MM.1S (cell line): ENCODE measurements at places on chromosomes 6 and 20.

GRCh38 chr20:41411391-41411847 is 44.8 kb upstream of the EMILIN3 start:
- peak; percentile 79 for DNase-seq

GRCh38 chr6:142827991-142828390 is 117.0 kb downstream of the HIVEP2 start:
- DNase-seq: no peak

GRCh38 chr20:8361006-8361652 is 229.1 kb downstream of the PLCB1 start:
- DNase-seq: no peak

GRCh38 chr6:13511913-13512717 is 24.7 kb upstream of the GFOD1 start:
- no peak for DNase-seq

DNA sequence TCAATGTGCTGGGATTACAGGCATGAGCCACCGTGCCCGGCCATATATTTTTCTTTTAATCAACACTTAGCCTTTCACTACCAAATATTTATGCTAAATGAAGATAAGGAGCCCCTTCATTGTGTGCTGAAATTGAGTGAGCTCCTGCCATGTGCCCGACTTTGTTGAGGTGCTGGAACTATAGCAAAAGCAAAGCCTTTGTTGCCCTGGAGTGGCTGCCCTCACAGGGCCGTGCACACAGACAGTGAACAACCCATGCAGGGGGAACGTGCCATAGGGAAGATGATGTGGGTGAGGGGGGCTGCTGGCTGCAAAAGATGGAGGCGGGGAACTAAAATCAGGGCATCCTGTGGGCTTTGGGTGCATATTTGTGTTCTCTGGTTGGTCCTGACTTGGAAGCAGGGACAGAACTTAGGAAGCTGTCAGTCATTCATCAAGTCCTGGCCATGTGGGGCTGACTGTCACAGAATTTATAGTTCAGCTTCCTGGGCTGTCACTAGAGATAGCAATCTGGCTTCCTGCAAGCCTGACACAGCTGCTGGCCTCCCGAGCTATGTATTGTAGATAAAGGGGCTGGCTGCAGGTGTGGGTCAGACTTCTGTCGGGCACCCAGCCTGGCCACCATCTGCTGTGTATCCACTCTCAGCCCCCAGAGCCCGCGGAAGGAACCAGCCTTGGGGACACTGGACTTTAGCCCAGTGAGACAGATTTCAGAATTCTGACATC is 56.8 kb upstream of the MPC1 start:
- DNase-seq: no peak

DNA sequence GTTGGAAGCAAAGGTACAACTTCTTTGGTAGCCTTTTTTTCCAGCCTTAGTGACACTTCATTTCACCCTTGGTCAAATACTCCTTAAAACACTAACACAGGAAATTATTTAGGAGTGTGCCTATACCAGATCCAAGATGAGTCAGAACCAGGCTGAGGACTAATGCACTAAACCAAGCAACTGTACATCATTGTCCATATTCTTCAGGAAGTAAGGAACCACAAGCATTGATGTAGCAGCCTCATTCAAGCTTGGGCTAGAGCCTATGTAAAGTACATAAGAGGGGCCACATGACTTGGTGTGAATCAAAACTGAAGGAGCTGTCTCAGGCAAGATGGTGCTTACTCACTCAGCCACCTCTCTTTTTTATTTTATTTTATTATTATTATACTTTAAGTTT is 20.7 kb upstream of the ADGB start:
- DNase-seq: no peak

GRCh38 chr20:35661053-35661452 is 3.6 kb downstream of the CPNE1 start:
- DNase-seq: peak; percentile 22

GRCh38 chr20:33252460-33252859 is 16.7 kb downstream of the BPIFA1 start:
- DNase-seq: no peak

DNA sequence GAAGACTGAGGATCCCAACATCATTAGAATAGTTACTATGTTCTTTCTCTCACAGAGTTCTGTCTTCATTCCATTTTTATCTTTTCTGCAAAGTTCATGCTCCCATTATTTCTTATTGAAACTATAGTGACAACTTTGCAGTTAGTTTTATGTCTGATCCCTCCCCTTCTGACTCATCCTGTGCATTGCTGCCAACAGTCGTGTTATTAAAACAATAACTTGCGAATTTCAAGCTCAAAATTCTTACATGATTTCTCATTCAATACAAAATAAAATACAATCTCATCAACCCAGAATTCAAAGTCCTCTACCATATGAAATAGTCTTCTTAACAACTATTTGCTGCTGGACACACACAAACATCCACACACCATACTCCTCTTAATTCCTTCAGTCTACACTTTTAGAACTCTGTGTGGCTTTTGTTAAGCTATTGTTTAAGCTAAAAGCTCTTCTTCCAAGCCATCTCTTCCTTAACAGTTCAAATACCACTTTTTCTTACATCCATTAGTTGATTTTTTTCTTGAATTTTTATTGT is 261.4 kb upstream of the IRAK1BP1 start:
- DNase-seq: no peak

DNA sequence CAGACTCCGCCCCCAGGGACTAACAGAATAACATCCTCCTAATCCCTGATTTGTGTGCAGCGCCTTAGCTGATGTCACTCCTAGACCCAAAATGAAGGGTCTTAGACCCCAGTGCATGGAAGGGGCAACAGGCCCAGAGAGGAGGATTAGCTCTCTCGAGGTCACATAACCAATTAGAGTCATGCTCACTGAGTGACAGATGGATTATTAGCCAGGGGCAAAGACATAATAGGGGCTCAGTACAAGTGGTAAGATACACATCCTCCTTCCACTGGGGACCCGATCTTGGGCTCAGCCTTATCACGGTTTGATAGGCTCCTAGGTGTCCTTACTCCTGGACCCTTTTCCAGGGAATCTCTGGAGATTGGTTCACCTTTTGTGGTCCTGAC is 858 bp downstream of the TP53INP2 start:
- no peak for DNase-seq

DNA sequence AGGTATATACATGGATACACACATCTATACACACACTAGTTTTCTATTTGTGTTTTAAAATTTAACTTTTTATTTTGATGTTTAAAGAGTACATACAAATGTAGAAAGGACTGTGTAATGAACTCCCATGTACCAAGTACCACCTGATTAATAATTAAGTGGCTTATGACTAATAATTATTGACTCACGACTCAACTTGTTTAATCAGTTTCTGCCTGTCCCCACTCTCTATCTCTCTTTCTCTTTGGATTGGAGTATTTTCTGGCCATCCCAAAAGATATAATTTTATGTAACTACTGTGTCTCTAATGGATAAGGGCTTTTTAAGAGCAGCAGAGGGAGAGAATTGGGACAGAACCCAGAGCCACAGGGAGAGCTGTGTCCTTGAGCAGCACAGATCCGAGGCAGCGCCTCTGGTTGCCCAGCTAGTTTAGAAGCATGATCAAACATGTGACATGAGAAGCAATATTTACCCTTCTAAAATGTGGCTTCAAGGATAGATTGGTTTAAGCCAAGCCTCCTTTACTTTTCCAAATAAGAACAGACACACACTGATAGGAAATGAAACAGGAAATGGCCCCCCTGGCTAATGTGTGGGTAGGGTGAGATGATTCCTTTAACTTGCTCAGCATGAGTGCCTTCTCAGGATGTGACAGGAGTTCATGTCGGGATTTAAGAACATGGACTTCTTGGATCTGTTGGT is 81.0 kb downstream of the ERMARD start:
- no peak for DNase-seq

GRCh38 chr6:98657764-98658163 is 176.6 kb upstream of the POU3F2 start:
- DNase-seq: peak; percentile 38

DNA sequence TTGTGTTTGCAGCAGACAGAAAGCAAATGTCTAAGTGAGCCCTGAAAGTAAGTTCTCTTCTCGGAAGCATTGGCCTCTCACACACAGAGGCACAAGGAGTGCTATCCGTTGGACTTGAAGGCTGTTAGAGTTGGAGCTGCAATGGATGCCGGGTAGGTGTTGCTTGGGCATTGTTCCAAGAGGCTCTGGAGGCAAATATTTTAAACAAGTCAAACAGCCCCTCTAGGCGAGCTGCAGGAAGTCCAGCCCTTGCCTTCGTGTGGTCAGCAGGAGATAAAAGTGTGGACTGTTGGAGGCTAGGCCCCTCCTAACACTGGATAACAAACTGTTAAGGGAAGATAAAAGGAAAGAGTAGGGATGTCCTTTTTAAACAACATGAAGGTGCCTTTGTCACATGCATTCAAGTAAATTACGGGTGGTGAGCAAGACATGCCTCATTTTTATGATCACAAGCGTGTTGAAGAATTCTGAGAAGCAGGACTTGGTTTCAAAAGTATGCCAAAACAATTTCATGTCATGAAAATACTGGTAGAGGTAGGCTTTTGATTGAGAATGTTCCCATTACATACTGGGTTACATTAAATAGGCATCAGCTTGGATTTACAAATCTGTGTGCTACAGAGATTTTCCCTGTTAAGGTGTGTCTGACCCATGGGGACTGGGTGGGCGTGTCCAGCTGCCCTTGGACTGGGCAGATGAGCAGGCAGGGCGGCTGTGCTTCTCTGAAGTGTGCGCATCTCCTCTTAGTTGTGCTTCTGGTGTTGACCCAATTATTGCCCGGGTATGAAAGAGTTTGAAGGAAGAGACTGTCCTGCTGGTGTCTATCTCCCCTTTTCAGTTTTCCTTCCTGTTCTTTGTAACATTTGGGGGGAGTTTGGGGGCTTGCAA is 57.5 kb downstream of the RREB1 start:
- no peak for DNase-seq
